Stimulated activated CD8-positive, alpha-beta memory T cell treated with anti-CD3 and anti-CD28 coated beads, Interleukin-15, amount 100 ng/mL, for 4 hours (primary cell): ENCODE measurements at places on chromosomes 3 and 15.

DNA sequence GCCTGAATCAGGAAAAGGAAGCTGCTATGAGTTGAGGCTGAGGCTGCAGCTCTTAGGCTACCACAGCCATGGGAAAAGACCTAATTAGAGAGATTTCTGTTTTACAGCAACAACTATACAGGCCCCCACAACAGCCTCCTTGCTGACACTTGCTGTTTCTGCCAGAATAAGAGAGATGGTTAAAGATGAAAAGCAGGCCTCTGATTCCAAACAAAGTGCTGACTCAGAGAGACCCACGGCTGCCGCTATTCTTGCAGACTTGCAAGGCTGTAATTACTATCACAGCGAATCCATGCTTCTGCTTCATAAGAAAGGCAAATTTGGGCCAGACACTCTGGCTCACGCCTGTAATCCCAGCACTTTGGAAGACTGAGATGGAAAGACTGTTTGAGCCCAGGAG, 41.8 kb downstream of the MCF2L2 start:
- no peak for DNase-seq

DNA sequence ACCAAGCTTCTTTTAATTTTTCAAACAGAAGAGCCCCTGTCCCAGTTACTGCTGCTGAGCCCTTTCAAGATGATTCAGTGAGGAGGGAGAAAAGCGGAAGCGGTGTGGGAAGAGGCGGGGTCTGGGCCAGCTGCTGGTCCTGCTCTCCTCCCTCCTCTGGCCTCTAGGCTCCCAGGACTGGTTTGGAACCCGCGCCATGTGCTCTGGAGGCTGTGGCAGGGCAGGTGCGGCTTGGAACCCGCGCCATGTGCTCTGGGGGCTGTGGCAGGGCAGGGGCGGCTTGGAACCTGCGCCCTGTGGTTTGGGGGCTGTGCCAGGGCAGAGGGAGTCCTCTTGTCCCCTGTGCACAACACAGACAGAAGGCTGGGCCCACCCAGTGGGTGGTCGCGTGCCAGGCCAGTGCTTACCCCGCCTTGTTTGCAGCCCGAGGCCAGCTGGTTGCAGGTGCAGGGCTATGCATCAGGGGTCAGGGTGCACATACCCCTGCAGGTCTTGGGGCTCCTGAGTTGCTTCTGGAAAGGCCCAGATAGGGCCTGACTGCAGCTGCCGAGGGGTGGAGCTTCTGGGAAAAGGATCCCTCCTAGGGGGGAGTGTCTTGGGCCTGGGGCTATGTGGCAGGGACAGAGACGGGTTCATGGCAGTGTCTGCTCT, 12.2 kb downstream of the ALG1L2 start:
- no peak for DNase-seq

DNA sequence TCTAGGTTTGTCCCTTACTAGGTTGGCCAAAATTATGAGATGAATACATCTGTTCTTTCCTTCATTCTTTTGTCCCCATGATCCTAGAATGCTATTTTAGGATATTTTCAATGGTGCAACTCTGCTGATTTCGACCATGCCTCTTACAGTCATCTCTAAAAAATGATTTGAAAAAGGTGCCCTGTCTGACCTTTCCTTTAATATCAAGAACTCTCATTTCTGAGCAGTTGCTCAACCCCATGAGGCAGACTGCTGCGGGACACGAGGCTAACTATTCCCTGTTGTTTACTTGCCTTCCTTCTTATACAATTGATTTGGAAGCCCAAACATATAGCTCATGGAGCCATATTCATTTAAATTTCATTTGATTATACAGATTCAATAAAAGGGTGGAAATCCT, 14.6 kb downstream of the PLSCR2 start:
- no peak for DNase-seq

DNA sequence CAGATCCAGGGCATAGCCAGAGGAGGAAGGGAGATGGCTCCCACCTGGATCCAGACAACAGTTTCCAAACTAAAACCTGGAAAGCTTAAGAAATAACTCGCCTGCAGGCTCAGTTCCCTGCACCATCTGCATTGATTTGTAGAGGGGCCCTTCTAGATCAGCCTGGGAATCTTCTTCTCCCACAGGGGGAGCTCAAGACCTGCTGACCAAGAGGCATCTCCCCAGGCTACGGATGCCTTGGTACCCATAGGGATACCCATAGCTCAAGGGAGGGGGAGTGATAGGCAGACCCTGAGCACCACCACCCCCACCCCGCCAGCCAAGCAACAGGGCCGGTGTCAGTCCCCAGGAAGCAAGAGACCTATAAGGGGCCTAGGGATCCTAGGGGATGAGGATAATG, 28.0 kb upstream of the DCLK3 start:
- DNase-seq = no peak

DNA sequence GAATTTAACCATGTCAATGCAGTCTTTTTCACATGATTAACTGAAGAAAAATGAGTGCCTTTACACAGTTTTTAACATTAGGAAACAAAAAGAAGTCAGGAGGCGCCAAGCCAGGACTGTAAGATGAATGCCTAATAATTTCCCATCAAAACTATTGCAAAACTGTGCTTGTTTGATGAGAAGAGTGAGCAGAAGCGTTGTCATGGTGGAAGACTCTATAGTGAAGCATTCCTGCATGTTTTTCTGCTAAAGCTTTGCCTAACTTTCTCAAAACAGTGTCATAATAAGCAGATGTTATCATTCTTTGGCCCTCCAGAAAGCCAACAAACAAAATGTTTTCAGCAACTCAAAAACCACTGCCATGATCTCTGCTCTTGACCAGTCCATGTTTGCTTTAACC, 156.8 kb upstream of the CDIN1 start:
- DNase-seq = no peak

DNA sequence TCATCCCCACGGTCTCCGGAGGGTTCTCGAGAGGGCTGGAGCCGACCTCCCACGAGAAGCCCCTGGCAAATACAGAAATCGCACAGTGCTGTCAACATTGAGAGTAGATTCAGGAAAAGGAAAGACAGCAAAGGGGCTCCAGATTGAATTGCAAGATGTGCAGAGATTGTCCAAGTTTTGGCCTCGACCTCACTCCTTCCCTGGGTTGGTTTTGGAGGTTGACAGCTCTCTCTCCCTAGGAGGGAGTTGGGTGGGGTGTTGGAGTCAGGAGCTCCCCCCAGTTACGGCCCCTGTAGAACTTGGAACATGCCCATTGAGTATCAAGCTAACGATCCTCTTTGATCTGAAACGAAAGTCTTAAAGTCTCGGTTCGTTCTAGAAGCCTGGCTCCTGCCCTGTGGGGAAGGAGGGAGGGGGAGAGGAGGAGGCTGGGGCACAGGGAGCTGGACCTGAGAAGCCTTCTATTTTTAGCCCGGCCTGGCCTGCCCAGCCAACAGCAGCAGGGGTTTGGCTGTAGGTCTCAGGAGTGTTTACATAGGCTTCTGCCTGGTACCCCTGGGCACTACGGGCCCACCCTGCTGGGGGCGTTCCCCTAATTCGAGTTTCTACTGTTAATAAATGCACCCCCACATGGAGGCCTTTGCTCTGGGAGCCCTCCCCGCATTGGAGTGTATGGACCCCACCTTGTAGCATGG, 672 bp upstream of the KY start:
- DNase-seq = no peak

- DNase-seq = no peak
Measured at GRCh38 chr15:52155878-52156277, 35.3 kb downstream of the GNB5 start.

- DNase-seq = no peak
Measured at GRCh38 chr3:78893161-78893560, 874.6 kb downstream of the ROBO1 start.

- DNase-seq = no peak
Measured at GRCh38 chr3:173429076-173429475, 31.5 kb downstream of the NLGN1 start.

- peak; percentile 56 for DNase-seq
Measured at GRCh38 chr3:52001443-52001974, 5.8 kb upstream of the RPL29 start.

- DNase-seq = peak; percentile 39
Measured at GRCh38 chr15:38652998-38653397, 88.4 kb upstream of the RASGRP1 start.

- DNase-seq = no peak
Measured at GRCh38 chr15:77737238-77738037, 104.7 kb upstream of the LINGO1 start.

DNA sequence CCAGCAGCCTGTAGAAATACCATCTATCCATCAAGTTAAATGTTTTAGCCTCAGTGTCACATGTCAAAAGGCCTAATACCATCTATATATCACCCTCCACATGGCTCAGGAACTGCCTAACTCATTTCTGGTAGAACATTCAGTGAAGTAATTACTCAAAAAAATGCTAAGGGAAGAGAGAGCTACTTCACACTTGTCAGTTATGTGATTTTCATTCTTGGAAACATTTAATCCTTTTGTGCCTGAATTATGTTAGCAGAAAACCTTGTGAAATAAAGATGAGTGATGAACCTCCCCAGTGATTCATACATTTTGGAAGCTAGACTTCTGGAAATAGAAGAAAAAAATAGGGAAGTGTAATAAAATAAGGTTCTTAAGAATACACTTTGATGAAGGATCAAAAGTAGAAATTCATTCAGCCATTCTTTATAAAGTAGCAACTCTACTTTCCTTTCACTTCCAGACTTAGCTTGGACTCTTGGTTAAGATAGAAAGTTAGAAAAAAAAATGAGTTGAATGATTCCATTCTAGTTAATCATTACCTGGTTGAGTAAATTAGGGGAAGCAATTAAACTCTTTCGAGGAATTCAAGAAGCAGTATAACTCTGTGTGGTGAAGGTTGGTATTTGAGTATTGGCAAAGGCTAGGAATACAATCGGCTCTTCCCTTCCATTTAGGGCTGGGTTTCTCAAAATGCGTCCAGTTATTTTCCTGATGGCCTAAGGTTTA, 3.6 kb downstream of the OTOL1 start:
- DNase-seq = no peak

GRCh38 chr3:184467171-184467570, 87.3 kb downstream of the CHRD start:
- no peak for DNase-seq

- DNase-seq = no peak
Measured at GRCh38 chr3:63202529-63202928, 75.6 kb upstream of the SYNPR start.

GRCh38 chr3:146469150-146470017, at the start of gene PLSCR2:
TSS of gene PLSCR2 (minus strand) at chr3:146469561. CDS start at chr3:146459904, 9,657 bp downstream.
- peak; percentile 59 for DNase-seq

- DNase-seq = no peak
Measured at GRCh38 chr3:55523471-55523870, 36.4 kb upstream of the WNT5A start.

GRCh38 chr15:45130291-45131000, 652 bp downstream of the DUOX1 start:
- DNase-seq = no peak

GRCh38 chr3:51954105-51954504, 1.1 kb upstream of the GPR62 start:
- DNase-seq = no peak

DNA sequence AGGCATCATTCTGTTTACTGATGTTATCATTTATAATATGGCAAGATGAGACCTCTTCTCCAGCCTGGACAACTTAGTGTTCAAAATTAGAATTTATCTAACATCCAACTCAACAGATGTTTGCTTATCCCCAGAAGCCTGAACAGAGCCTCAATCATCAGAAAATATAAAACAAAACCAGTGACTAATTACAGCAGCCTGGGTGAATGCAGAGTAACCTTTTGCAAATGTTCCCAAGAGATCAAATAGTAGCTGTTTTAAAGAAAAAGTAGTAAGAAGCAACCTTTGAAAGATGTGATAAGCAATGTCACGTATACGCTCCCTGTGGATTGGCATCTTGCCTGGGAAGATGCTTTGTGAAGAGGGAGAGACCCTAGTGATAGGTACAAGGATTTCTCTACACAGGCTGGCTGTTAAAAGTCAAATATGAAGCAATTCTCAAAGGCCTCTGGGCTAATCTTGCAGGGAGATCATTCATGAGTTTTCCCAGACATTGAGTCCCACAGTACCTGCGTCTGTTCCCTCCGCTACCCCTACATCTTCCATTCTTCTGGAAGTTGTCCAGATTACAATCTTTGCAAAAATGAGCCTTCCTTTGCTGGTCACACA, 39.3 kb upstream of the PRICKLE2 start:
- no peak for DNase-seq

- DNase-seq = no peak
Measured at GRCh38 chr3:137468446-137468845, 295.7 kb upstream of the SOX14 start.

DNA sequence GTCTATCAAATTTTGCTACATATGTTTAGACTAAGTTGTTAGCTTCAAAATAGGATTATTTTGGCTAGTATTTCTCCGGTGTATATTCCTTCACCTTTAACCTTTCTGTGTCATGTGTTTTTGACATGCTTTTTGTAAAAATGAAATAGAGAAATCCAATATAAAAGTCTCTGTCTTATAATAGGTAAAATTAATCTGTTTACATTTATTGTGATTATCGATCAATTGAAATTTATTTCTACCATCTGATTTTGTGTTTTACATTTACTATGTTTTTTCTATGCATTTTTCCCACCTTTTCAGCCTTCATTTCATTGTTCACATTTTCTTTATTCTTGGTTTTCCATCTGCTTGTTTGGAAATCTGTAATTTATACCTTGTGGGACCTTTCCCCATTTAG, 11.7 kb upstream of the LHFPL4 start:
- DNase-seq = no peak

DNA sequence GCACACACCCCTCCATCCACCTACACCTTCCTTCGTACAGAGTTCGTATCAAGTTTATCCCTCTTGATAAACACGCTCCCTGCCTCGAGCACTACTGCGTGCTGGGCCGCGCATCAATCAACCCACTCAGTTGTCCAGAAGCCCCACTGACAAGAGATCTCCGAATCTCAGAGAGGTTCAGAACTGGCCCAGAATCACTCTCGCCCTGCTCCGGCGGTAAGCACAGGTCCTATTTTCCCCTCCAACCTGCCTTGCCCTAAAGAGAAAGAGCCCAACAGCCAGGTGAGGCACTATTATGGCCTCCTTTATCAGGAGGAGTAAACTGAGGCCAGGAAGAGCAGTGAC, 494 bp upstream of the NISCH start:
- DNase-seq = no peak

- DNase-seq = no peak
Measured at GRCh38 chr3:107634099-107634489, 111.3 kb downstream of the BBX start.

GRCh38 chr3:110568246-110568645, 503.4 kb upstream of the NECTIN3 start:
- DNase-seq = no peak

DNA sequence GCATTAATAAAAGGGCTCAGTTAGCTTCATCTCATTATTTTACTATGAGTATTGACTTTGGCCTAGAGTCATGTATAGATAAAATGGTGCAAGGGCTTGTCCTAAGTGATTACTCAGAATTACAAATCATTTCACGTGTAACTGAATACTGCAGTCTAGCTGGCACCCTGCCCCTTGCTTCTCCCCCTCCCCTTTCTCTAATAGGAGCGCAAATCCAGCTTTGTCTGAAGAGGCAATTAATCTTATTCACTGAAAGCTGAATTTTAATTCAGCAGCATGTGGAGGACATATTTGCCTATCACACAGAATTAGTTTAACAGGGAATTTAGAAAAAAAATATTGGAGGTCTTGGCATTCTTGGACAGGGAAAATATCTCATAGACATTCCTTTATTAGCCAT, 412.1 kb upstream of the DPH6 start:
- DNase-seq = no peak
